Effector memory CD4-positive, alpha-beta T cell (primary cell): ENCODE measurements at places on chromosomes 6 and 20.

GRCh38 chr20:4020256-4020655 lies 4.9 kb upstream of the RNF24 start:
- no peak for DNase-seq
- no peak overlapping the region for H3K27ac ChIP-seq
- no peaks in the 10 kb centered on the region for H3K27me3 ChIP-seq
- no peaks in the 10 kb centered on the region for H3K4me1 ChIP-seq
- H3K36me3 ChIP-seq, result no peaks in the 10 kb centered on the region

GRCh38 chr20:14764511-14765369 lies 427.3 kb upstream of the FLRT3 start:
- DNase-seq, result no peak

GRCh38 chr20:22020201-22020600 lies 314.7 kb downstream of the PAX1 start:
- H3K27ac ChIP-seq, result no peak overlapping the region
- no peaks in the 10 kb centered on the region for H3K4me1 ChIP-seq
- no peak for DNase-seq
- no peak overlapping the region for H3K4me3 ChIP-seq
- no peaks in the 10 kb centered on the region for H3K36me3 ChIP-seq

GRCh38 chr20:1955217-1955616 lies 38.6 kb downstream of the PDYN start:
- H3K27me3 ChIP-seq, result no peaks in the 10 kb centered on the region
- no peaks in the 10 kb centered on the region for H3K4me1 ChIP-seq
- no peaks in the 10 kb centered on the region for H3K36me3 ChIP-seq
- no peak overlapping the region for H3K27ac ChIP-seq
- no peak for DNase-seq

GRCh38 chr20:24733416-24733815 lies 215.7 kb upstream of the CST7 start:
- DNase-seq, result no peak
- H3K4me1 ChIP-seq, result no peaks in the 10 kb centered on the region
- no peaks in the 10 kb centered on the region for H3K27me3 ChIP-seq

- no peaks in the 10 kb centered on the region for H3K4me1 ChIP-seq
- DNase-seq, result no peak
- H3K27ac ChIP-seq, result no peak overlapping the region
- H3K27me3 ChIP-seq, result no peaks in the 10 kb centered on the region
- H3K4me3 ChIP-seq, result no peak overlapping the region
Measured at GRCh38 chr6:131258010-131258652, 122.9 kb downstream of the AKAP7 start.
